ENCODE measurements at places on chromosomes 7 and 10. TPM values are rescaled to one million over a fixed set of nuclear protein-coding genes. Genes with fewer than 3 reads are reported as not detected.
A peak's percentile ranks its signal among the peaks of the same experiment; 100 is the strongest.

NACAD gene
- polyA plus RNA-seq: 4.7 TPM

DDIT4 gene
- 135 TPM for polyA plus RNA-seq

AMPH gene
- polyA plus RNA-seq: 1.2 TPM

DNA sequence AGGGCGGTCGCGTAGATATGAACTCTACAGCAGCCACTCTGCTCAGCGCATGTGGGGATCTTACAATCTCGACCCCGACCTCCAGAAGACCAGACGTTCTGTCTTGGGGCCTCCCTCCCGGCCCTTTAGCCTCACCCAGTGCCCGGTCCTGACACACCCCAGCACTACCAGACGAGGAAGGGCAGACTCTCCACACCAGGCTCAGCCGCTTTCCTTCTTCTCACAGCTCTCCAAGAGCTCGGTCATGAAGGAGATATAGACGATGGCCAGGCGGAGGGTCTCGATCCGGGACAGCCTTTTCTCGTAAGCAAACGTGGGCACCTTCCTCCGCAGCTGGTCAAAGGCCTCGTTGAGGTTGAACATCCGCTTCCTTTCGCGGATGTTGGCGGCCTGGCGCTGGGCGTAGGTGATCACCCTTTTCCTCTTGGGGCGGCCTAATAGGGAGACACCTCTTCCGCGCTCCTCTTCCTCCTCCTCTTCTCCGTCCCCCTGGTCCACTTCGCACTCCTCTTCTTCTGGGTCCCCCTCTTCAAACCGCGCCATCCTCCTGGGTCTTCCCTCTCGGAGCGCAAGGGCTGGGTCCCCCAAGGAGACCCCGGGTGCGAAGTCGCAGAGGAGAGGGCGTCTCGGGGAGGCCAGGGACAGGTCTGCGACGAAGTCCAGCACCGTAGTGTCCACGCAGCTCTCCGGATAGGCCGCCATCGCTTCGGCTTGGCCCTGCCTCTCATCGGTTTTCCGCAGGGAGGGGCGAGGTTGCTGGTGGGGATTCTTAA lies at the start of gene FERD3L:
FERD3L (minus strand) TSS at position 761 of the 773 bp plus-strand sequence; CDS start at position 702, 59 bp downstream.
- DNase-seq: no peak

GRCh38 chr7:26200038-26200443 lies 505 bp downstream of the HNRNPA2B1 start:
- DNase-seq: peak; percentile 84

DNA sequence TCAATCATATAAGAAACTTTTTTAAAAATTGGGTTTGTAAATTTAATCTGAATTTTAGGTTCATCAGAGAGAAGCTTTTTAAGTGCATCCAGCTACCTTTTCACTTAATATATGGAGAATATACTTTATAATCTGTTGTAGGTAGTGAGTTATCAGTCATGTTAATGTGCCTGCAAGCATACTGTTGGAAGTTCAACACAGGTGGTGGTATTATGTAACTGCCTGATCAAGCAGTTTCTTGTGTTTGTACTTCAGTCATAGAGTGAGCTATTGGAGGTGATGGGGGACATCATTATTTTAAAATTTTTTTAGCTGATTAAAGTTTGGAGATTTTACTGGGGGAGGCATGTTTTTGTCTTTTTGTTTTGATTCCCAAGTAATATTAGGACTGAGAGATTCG lies 2.5 kb downstream of the TNKS2 start:
- no peak for DNase-seq

GRCh38 chr7:108211382-108212201 lies 81.4 kb upstream of the LAMB4 start:
- DNase-seq: no peak

DNA sequence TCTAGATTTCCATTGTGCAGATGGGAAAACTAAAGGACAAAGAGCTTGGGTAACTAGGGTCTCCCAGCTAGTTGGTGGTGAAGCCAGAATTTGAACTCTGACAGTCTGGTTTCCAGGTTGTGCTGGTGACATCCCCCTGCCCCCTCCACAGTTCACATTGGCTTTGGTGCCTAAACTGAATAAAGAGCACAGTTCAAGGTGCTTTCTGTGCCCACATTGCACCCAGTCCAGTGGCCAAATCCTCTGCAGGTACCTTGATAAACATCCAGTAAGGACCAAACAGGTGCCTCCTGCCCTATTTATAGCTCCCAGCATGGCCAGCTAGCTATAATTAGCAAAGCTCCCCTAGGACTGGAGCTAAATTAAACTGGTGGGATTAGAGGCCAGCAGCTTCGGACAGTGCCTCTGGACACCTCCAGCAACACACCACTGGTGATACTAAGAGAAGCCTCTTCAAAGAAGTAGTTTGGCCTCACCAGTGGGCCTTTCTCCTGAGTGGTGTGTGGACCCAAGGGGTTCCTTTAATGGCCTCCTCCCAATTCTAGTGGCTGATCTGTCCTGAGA lies 59.9 kb downstream of the KCNMA1 start:
- DNase-seq: no peak

- no peak for DNase-seq
These were observed 15.8 kb downstream of the OSBPL3 start for GRCh38 chr7:24964191-24964590.

Data from heart right ventricle (tissue), 16 donors.